ENCODE measurements at places on chromosomes 7 and 10. TPM values are rescaled to one million over a fixed set of nuclear protein-coding genes. Genes with fewer than 3 reads are reported as not detected.

Gene ZMYND11
- 30.1 TPM for total RNA-seq

GRCh38 chr10:89516149-89516832 is 19.1 kb downstream of the SLC16A12 start:
- H3K4me3 ChIP-seq: no peak overlapping the region
- H3K27ac ChIP-seq: no peak overlapping the region
- no peaks in the 10 kb centered on the region for H3K36me3 ChIP-seq
- no peaks in the 10 kb centered on the region for H3K4me1 ChIP-seq

DNA sequence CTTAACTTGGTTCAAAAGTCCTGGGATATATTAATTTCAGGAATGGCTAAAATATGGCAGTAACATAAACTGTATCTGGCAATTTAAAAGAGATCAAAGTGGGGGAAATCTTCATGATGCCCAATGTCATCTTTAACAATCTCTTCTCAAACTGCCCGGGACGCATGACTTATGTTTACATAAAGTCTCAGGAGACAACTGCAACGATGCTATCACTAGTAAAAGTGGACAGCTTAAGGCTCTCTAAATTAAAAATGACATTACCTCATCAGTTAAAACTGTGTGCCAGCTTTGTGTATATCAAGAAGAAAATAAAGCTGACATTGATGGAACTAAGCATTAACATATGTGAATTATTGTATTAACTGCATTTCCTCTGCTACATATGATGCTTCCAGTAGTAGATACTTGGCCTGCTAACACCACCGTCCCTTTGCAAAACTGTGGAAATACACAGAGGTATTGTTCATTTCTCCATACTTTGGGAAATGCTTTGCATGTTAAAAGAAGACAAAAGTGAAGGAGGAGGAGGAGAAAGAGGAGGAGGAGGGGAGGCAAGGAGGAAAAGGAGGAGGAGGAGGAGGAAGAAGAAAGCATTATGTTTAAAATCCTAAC is 62.4 kb downstream of the NRP1 start:
- DNase-seq: no peak
- H3K36me3 ChIP-seq: no peaks in the 10 kb centered on the region
- no peak overlapping the region for H3K27ac ChIP-seq
- H3K4me3 ChIP-seq: no peak overlapping the region

Gene CALY
- 0.09 TPM for total RNA-seq

GRCh38 chr10:123831259-123831658 is 60.3 kb downstream of the CPXM2 start:
- H3K27ac ChIP-seq: no peak overlapping the region
- no peaks in the 10 kb centered on the region for H3K36me3 ChIP-seq
- no peak overlapping the region for H3K4me3 ChIP-seq
- DNase-seq: no peak
- no peaks in the 10 kb centered on the region for H3K4me1 ChIP-seq

Gene OPN1SW
- total RNA-seq: not detected

Gene SORCS3
- total RNA-seq: not detected

DNA sequence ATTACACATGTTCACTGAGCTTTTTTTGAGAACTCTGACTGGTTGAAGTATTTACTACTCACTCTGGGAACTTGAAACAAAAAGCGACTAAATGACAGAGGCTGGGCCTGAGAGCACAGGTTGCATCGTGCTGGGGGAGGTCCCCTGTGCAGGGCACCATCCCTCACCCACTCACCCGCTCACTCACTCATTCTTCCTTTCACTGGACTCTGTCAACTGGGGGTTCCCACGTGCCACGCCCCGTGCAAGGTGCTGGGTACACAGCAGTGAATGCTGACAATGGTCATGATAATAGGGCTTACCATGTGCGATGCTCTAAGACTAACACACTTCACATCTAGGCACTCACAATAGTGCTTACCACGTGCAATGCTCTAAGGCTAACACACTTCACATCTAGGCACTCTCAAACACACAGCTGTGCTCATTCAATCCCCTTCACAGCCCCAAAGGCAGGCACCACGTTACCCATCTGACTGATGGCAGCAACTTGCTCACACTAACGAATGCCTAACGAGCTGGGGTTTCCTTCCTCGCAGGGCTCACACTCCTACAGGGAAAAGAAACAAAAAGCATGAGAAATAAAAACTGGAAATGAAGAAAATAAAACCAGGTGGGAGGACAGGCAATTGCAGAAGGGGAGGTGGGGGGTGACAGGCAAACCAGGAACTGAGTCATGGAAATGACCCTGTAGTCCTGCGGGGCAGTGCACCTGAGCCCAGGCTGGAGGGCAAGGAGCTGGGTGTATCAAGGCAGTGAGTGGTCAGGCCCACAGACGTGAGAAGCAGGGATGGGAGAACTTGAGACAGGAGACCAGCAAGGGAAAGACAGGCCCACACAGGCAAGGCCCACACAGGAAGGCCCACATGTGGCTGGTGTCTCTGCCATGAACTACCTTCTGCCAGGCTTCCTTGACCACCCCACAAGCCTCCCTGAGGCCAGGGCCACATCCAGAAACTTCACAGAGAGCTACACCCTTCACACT is 147.0 kb upstream of the FAM20C start:
- H3K27me3 ChIP-seq: peaks cover 38% of the 10 kb centered on the region
- peak; percentile 45 for DNase-seq
- H3K27ac ChIP-seq: no peak overlapping the region
- peaks cover 12% of the 10 kb centered on the region for H3K4me1 ChIP-seq
- no peak overlapping the region for H3K4me3 ChIP-seq

Gene VAX1
- not detected for total RNA-seq

DNA sequence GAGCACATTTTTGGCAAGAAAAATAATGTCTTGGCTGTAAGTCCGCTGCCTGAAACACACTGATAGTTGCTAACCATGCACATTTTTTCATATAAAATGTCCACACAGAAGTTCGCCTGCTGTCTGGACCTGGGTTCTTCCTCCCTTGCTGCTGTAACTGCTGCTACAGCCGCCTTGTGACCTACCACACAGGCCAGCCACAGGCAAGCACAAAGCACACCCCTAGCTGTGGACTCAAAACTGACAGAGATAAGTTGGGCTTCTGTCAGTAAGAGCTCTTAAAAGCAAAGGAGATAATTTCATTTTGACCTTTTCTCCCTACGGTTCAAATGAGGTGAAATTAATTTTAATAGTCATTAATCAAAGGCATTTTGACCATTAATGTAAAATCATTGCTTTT is 354.7 kb downstream of the OTUD1 start:
- H3K27ac ChIP-seq: no peak overlapping the region
- no peak overlapping the region for H3K4me3 ChIP-seq
- H3K27me3 ChIP-seq: no peaks in the 10 kb centered on the region
- no peaks in the 10 kb centered on the region for H3K4me1 ChIP-seq

Gene H2BK1
- total RNA-seq: 4.4 TPM

Gene STAMBPL1
- total RNA-seq: 39.9 TPM

DNA sequence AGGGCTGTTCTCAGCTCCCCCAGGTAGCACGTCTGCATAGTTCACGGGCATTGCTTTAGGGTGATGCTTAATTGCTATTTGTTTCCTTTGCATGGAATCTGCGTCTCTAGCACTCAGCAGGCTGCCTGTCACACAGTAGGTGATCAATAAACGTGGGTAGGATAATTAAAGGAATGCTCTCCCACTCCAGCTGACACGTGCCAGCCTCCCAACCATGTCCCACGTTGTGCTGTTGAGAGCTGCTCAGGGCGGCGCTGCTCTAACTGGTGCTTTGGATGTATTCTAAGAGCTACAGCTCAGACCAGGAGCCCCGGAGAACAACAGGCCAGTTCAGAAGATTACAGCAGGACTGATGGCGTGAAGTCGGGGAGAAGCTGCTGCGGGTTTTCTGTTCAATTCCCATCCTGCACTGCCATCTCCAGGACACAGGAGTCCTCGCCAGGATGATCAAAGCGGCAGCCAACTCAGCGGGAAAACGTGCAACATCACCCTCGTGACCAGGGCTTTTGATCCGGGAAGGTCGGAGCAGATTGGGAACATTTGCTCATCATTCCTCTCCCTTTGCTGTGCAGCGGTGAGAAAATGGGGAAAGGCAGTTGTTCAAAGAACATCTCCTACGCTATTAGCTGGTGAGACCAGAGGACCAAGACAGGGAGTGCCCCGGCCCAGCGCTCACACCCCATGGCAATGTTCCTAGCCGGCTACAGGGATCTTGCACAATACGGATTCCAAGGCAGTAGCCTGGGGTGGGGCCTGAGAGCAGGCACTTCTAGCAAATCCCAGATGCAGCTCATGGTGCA is 50.5 kb upstream of the FOXK1 start:
- H3K27me3 ChIP-seq: no peaks in the 10 kb centered on the region
- DNase-seq: no peak
- no peaks in the 10 kb centered on the region for H3K36me3 ChIP-seq
- H3K4me3 ChIP-seq: no peak overlapping the region
- peaks cover 5% of the 10 kb centered on the region for H3K4me1 ChIP-seq
